AG09309 (cell line): ENCODE measurements at places on chromosomes 16 and 17.

DNA sequence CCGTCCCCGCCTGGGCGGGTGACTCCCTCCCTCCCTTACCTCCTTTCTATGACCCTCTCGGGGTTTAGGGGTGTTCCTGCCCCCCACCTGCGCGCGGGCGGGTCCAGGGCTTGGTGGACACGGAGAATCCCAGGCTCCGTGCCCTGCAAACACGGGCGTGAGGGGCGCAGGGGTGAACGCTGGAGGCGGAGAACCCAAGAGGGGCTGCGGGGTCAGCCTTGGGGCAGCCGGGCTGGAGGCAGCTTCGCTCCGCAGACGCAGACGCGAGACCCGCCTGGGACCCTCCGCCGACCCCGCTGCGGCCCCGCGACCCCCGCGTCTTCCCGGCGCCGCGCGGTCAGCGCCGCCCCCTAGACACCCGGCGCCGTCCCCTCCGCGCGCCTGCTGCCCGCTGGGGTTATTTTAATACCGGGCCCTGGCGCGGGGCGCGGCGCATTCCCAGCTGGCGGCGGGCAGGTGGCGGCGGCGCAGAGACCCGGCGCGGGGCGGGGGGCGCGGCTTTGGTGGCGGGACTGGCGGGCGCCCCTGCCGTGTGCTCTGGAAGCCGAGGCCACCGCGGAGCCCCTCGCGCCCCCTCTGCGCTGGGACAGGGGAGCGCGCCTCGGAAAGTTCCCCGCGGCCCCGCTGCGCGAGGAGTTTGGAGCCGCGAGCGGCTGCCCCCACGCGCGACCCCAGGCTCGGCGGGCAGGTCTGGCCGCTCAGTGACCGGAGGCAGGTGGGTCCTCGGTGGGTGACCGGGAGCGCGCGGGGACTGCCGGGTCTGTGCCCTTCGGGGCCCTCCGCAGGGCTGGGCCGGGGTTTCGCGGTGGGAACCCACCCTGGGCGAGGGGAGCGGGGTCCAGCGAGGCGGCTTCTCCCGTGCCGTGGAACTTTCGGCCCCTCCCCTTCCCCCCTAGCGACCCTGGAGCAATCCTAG is at the start of gene UTS2R:
Gene UTS2R (plus strand): TSS at position 433 of the 916 bp plus-strand sequence. CDS start 2,560 bp downstream, outside the sequence.
- DNase-seq = no peak

DNA sequence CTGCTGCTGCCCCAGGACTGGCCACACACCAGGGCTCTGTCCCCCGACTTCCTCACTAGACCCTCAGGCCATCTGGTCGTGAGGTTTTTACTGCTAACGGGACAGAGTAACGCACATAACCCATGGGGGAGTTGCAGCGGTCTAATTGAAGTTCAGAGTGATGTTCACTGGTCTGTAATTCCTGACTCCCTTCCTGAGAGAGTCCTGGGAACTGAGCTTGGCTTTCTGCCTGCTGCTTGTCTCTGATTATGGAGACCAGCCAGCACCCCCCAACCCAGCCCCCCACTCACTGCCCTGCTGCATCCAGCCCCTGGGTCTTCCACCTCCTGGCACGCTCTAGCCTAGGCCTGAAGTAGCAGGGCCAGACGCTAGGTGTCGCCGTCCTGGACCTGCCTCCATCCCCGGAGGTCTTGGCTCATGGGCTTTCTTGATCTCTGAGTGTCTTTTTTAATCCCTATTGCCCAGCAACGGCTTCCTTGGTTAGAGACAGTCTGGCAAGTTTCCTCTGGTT is 192.9 kb downstream of the CCDC182 start:
- no peak for DNase-seq

DNA sequence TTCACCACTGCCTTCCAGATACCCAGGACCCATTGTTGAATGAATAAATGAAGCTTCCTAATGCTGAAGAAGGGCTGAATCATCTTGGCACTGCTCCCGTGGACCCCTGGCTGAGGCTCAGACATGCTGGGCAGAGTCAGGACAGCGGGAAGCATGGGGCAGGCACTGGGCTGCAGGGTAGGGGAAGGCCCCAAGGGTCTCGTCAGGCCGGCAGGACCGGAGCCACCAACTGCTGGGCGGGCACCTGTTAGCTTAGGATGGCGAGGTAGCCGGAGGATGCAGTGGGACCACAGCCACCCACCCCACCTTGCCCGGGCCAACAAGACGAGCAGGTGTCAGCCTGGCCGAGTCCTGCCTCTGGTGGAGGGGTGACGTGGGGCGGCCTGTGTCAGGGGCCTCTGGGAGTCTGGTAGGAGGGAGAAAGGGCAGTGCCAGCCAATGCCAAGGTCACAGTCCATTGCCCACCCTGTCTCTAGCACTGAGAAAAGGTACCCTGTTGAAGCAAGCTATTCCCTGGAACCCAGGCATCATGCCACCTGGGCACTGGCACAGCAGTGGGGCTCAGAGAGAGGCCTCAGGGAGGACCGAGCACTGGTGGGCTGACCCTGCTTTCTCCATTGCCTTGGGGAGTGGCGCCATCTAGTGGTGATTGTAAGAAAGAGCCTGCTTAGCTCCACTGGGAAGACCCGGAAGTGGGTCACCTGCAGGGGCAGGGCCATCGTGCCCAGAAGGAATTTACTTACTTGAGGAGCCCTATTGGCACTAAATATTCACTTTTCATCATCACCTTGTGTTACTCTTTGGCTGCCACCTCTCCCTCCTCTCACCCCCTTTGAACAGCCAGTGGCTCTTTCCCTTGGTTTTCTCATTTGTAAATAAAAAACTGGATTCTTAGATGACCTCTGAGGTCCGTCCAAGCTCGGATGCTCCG is 3.0 kb upstream of the DLX3 start:
- DNase-seq = peak; percentile 32

- DNase-seq = no peak
These were observed 35.4 kb upstream of the TMC5 start for GRCh38 chr16:19382084-19382801.

DNA sequence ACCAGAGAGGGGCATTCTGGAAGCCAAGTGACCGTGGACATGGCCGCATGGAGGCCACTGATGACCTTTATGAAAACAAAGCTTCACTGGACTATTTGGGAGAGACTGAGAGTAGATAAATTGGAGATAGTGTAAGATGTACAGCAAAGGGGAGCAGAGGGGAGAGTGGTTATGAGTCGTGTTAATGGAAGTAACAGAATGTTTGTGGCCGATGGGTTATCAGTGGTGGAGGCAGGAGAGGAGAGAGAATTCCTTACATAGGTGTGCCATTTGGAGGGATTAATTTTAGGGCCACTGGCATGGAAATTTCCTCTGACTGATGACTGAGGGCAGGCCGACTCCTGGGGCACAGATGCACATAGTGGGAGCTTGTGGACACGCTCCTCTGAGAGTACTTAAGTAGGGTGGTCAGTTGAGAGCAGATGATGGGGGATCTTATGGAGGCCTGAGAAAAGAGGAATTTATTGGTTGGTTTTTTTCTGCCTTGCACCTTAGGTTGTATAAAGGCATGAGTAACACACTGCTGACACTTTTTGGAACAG is 19.2 kb downstream of the PRPSAP2 start:
- DNase-seq = no peak

GRCh38 chr17:13785981-13786598 is 184.4 kb upstream of the HS3ST3A1 start:
- DNase-seq = peak; percentile 48
